ENCODE measurements at places on chromosomes 7 and 10. TPM values are rescaled to one million over a fixed set of nuclear protein-coding genes. Genes with fewer than 3 reads are reported as not detected.
A peak's percentile ranks its signal among the peaks of the same experiment; 100 is the strongest.

DNA sequence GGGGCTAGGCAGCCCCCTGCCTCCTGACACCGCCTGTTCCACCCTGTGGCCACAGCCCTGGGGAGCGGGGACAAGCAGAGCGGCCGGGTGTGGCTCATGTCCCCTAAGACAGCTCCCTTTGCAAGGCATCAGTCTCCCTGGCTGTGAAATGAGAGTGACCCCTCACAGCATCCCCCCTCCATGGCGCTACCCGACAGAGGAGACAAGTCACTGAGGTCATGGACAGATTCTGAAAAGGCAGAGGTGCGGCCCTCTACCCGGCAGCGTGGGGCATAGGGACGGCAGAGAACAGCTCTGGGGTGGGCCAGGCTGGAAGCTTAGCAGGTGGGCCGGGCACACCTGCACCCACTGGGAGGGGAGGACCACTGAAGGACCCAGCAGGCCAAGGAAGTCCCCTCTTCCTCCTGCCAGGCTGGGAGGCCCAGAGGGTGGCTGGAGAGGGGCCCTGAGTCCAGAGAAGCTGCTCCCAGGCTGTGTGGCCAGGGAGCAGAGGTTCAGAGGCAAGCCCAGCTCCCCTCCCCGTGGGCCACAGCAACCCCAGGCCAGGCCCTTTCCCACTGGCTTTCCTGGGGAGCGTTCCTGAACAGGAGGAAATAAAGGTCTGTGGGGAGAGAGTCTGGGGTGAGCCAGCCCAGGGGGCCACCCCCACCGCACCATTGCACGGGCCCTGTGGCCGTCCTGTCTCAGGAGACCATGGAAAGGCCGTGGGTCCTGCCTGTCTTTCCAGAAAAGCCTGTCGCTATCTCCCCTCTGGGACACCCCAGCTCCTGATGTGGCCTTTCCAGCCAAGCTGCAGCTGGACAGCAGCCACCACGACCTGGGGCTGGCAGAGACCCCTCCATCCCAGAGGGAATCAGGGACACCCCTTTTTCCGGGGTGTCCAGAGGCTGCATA lies 1.7 kb downstream of the ADAP1 start:
- H3K36me3 ChIP-seq, result no peaks in the 10 kb centered on the region
- no peaks in the 10 kb centered on the region for H3K4me1 ChIP-seq
- no peak overlapping the region for H3K27ac ChIP-seq
- peak overlapping the region; percentile 54 for H3K4me3 ChIP-seq

DNA sequence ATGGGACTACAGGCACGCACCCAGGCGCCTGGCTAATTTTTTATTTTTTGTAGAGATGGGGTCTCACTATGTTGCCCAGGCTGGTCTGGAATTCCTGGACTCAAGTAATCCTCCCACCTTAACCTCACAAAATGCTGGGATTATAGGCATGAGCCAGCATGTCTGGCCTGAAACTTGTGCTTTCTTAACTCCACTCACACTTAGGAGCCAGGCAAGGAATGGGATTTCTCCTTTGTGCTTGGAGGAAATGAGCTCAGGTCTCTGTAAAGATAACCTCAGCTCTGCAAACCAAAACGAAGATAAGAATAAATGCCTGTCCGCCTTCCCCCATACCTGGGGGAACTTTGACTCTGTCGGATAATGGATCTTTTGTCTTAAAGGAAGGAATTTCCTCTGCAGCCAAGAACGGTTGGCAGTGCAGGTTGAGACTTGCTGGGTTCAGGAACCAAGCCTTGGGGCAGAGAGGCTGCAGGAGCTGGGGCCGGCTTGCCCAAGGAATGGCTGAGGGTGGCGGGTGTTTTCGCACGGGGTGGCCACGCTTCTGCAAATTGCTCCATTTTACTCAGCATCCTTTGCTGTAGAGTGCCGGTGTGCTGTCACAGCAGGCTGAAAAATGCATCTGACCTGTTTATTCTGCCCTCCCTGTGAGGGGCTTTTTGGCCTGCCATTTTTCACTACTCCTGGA lies 174.2 kb downstream of the KIAA1217 start:
- no peak for DNase-seq
- H3K4me1 ChIP-seq, result peaks cover 37% of the 10 kb centered on the region
- peaks cover 44% of the 10 kb centered on the region for H3K36me3 ChIP-seq
- peak overlapping the region; percentile 62 for H3K4me3 ChIP-seq

- H3K36me3 ChIP-seq, result no peaks in the 10 kb centered on the region
- H3K27ac ChIP-seq, result no peak overlapping the region
- DNase-seq, result no peak
Measured at GRCh38 chr7:147997636-147998035, 592.9 kb upstream of the C7orf33 start.

- no peaks in the 10 kb centered on the region for H3K27me3 ChIP-seq
- no peak overlapping the region for H3K27ac ChIP-seq
- H3K4me1 ChIP-seq, result peaks cover 3% of the 10 kb centered on the region
- H3K4me3 ChIP-seq, result no peak overlapping the region
- H3K36me3 ChIP-seq, result peaks cover 34% of the 10 kb centered on the region
- DNase-seq, result no peak
Measured at GRCh38 chr10:101552442-101552841, 35.6 kb downstream of the POLL start.

Gene SPDYE16
- 0.51 TPM for total RNA-seq

DNA sequence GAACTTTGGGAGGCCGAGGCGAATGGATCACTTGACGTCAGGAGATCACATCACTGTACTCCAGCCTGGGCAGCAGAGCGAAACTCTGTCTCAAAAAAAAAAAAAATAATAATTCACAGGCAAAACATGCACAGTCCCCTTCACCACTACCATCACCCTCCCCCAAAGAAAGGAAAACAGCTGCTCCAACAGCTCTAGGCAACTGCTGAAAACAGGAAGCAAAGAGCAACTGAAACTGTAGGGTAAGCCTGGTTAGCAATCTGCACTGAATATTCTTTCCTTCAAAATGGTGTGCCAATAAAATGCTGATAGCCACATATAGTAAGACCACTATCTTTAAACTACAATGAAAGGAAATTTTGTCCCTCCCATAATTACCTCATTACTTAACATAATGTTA lies 11.8 kb downstream of the NT5C2 start:
- no peak overlapping the region for H3K27ac ChIP-seq
- DNase-seq, result no peak
- no peaks in the 10 kb centered on the region for H3K27me3 ChIP-seq
- H3K4me3 ChIP-seq, result no peak overlapping the region
- peaks cover 22% of the 10 kb centered on the region for H3K4me1 ChIP-seq

Gene TMEM139
- total RNA-seq, result 2.6 TPM

DNA sequence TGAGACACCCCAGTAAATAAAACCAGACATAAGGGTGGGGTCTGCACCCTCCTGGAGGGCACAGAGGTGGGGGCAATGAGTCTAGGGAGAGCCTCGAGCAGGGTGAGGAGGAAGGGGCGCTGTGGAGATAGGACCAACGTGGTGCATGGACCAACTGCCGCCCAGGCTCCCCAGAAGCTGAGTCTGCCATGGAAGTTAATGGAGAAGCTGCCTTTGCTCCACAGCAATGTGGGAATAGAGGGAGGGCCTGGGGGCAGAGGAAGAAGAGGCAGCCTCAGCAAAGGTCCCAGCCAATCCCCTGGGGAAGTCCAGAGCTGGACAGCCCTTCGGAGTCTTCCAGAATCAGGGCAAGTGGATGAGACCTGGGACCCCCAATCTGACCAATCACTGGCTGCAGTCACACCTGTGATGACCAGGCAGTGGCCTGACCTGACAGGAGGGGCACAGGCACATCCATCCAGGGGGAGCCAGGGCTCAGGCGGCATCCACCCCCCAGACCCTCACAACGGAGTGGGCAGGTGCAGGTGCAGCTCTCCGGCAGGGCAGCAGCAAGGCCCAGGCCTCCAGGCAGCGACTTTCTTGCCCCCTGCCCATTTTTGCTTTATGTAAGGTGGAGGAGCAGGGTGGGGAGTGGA lies 242.2 kb upstream of the PPP2R2D start:
- no peaks in the 10 kb centered on the region for H3K36me3 ChIP-seq
- H3K27me3 ChIP-seq, result peaks cover 5% of the 10 kb centered on the region
- H3K27ac ChIP-seq, result no peak overlapping the region
- no peak overlapping the region for H3K4me3 ChIP-seq
- peak; percentile 43 for DNase-seq

GRCh38 chr10:84047258-84048010 lies 91.9 kb upstream of the GHITM start:
- peaks cover 6% of the 10 kb centered on the region for H3K4me1 ChIP-seq
- no peak overlapping the region for H3K27ac ChIP-seq
- peaks cover 5% of the 10 kb centered on the region for H3K27me3 ChIP-seq
- no peak for DNase-seq
- H3K36me3 ChIP-seq, result peaks cover 3% of the 10 kb centered on the region
- no peak overlapping the region for H3K4me3 ChIP-seq

DNA sequence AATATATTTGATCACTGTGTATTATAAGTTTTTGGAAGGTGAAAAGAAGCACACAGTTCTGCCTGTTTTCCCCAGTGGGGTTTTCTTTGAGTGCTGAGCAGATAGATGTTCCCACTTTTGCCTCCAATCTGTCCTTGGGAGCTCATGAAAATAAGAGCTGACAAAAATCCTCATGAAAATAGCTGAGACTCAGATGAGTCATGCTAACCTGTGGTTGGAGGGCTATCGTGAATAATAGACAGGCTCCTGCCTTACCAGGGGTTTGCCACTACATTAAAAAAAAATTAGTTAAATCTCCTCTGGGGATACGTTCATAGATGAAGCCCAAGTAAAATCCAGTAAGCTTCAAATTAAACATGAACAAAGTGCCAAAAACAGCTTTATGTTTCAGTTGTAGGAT lies 10.9 kb upstream of the AOAH start:
- H3K4me1 ChIP-seq, result peaks cover 6% of the 10 kb centered on the region
- no peak for DNase-seq
- H3K27ac ChIP-seq, result no peak overlapping the region
- H3K36me3 ChIP-seq, result no peaks in the 10 kb centered on the region
- H3K27me3 ChIP-seq, result no peaks in the 10 kb centered on the region

- H3K4me1 ChIP-seq, result peaks cover 31% of the 10 kb centered on the region
- peak; percentile 58 for DNase-seq
- no peaks in the 10 kb centered on the region for H3K27me3 ChIP-seq
- H3K27ac ChIP-seq, result peak overlapping the region; percentile 41
Measured at GRCh38 chr10:125004571-125005311, 62.8 kb downstream of the ZRANB1 start.

Gene PCGF6
- 14.5 TPM for total RNA-seq

GRCh38 chr7:55053651-55054571 lies 35.1 kb downstream of the EGFR start:
- DNase-seq, result no peak
- H3K27ac ChIP-seq, result peak overlapping the region; percentile 86
- H3K27me3 ChIP-seq, result no peaks in the 10 kb centered on the region
- H3K4me1 ChIP-seq, result peaks cover 65% of the 10 kb centered on the region

Gene ELFN1
- total RNA-seq, result 5.8 TPM

Gene TDRD1
- not detected for total RNA-seq

GRCh38 chr7:155588468-155588998 lies 42.2 kb upstream of the CNPY1 start:
- no peak overlapping the region for H3K27ac ChIP-seq
- no peak for DNase-seq
- no peaks in the 10 kb centered on the region for H3K36me3 ChIP-seq
- no peak overlapping the region for H3K4me3 ChIP-seq

Gene TRIM74
- total RNA-seq, result not detected

- no peak overlapping the region for H3K27ac ChIP-seq
- DNase-seq, result no peak
- H3K4me1 ChIP-seq, result peaks cover 10% of the 10 kb centered on the region
- no peaks in the 10 kb centered on the region for H3K36me3 ChIP-seq
Measured at GRCh38 chr7:22671177-22671879, 55.7 kb upstream of the IL6 start.

DNA sequence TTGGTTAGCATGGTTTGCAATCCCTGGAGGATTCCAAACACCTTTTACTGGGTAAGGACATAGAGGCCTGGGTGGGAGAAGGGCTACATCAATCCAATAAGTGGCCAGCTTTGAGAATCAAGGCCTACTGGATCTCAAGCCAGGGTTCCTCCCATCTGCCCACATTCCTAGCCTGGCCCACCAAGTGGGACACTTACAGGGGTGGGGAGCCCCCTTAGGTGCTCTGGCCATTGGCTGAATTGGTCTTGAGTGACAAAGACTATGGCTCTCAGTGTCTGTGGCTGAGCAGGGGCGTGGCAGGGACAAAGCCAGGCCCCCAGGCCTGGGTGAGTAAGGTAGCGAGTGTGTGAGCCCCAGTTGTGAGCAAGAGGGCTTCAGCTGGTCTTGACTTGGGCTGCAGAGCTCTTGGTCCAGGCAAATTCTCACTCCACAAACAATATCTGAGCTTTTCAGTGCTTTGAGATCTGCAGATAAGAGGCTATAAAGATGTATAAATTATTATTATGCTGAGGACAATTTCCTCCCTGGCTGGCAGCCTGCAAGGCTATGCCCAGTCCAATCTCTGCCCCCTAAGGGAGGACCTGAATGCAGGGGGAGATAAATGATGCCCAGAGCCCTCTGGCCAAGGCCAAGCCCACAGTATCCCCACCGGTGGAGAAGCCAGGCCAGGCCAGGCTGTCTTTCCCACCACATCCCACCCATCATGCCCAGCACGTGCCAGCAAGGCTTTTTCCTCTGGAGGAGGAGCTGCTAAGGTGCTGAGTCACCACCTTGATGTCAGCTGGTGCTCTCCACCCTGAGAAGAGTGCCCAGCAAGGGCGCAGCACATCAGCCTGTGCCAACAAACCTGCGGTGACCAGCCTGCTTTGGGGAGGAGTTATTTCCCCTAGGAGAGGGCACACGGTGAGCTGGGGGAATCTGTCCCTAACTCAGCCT lies 80.7 kb upstream of the DUSP5 start:
- no peaks in the 10 kb centered on the region for H3K36me3 ChIP-seq
- peaks cover 21% of the 10 kb centered on the region for H3K4me1 ChIP-seq
- no peak overlapping the region for H3K27ac ChIP-seq
- no peak for DNase-seq

- peaks cover 17% of the 10 kb centered on the region for H3K4me1 ChIP-seq
- H3K36me3 ChIP-seq, result peaks cover 8% of the 10 kb centered on the region
- H3K4me3 ChIP-seq, result no peak overlapping the region
- H3K27me3 ChIP-seq, result no peaks in the 10 kb centered on the region
Measured at GRCh38 chr10:35327790-35328403, 8.4 kb upstream of the CCNY start.

DNA sequence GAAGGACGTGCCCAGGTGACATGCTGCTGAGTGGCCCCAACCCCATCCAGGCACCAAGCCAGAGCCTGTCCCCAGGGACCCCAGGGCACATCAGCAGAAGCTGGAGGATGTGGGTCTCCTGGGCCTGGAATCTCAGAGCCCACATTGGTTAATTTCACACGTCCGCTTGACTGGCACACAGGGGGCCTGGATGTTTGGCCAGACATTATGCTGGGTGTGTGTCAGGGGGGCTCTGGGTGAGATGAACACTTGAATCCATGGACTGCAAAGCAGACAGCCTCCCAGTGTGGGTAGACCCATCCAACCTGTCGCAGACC lies 79.1 kb upstream of the RET start:
- no peak overlapping the region for H3K27ac ChIP-seq
- no peak for DNase-seq

DNA sequence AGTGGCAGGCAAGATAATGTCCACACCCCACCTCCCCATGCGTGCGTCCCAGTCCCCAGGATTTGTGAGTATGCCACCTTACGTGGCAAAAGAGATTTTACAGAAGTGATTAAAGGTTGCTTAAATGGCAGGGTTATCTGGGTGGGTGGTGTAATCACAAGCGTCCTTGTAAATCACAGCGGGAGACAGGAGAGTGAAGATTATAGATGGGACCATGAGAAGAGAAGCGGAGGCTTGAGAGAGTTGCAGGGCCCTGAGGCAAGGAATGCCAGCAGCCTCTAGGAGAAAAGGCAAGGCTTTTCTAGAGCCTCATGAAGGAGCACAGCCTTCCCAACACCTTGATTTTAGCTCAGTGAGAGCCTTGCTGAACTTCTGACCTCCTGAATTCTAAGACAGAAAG lies 10.2 kb downstream of the ZRANB1 start:
- no peak for DNase-seq
- peaks cover 32% of the 10 kb centered on the region for H3K36me3 ChIP-seq
- H3K27ac ChIP-seq, result peak overlapping the region; percentile 9
- no peak overlapping the region for H3K4me3 ChIP-seq
- peaks cover 33% of the 10 kb centered on the region for H3K4me1 ChIP-seq
- no peaks in the 10 kb centered on the region for H3K27me3 ChIP-seq

Data from type B pancreatic cell (in vitro differentiated cells).